T-cell (primary cell): ENCODE measurements at places on chromosomes 1 and 21.
A peak's percentile ranks its signal among the peaks of the same experiment; 100 is the strongest.

GRCh38 chr21:18252680-18253079 lies 8.0 kb downstream of the CHODL start:
- no peak overlapping the region for H3K27ac ChIP-seq
- no peak for DNase-seq
- no peaks in the 10 kb centered on the region for H3K36me3 ChIP-seq

DNA sequence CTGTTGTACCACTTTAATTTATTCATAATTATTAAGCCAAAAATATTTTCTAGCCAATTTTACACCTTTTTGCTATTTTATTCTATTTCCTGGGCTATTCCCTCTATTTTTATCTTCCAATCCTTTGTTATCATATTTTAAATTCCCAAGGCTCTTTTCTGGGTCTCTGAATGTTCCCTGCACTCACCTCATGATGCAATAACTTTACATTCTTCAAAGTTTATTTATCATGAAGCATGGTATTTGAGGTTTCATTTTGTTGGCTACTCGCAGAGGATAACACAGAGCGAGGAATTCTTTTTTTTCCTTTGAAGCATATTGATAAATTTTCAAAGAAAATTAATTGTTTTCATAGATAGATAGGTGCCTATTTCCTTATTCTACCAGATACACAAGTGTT lies 489.8 kb upstream of the TMPRSS15 start:
- H3K36me3 ChIP-seq, result no peaks in the 10 kb centered on the region
- no peaks in the 10 kb centered on the region for H3K27me3 ChIP-seq
- no peak overlapping the region for H3K27ac ChIP-seq
- H3K4me3 ChIP-seq, result no peak overlapping the region
- no peaks in the 10 kb centered on the region for H3K4me1 ChIP-seq

DNA sequence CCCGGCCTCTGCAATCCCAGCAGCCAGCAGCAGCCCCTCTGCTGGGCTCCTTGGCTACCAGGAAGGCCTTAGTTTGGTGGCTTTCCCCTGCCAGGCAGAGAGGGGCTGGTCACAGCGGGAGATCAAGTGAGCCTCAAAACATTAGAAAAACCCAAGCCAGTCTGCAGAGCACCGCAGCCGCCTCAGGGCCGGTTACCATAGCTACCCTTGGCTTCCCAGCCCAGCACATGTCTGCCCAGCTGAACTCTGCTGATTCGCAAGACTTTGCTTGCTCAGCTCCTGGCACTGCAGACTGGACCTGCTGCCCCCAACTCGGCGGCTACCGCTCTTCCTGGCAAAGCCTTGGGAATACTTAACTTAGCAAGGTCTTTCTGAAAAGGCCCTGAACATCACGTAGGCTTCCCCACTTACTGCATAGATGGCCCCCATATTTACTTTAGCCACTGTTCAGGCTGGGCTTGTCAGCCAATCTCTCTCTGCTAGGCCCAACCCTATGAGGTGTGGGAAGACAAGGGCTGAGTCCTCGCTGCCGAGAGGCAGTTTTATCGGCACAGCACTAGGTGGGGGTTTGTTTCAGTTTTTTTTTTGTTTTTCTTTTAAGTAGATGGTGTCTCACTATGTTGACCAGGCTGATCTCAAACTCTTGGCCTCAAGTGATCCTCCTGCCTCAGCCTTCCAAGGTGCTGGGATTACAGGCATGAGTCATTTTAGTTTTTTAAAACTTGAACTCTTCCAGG lies 28.6 kb upstream of the PLEKHG5 start:
- no peaks in the 10 kb centered on the region for H3K27me3 ChIP-seq
- no peak overlapping the region for H3K4me3 ChIP-seq
- H3K36me3 ChIP-seq, result peaks cover 2% of the 10 kb centered on the region
- DNase-seq, result no peak
- H3K27ac ChIP-seq, result no peak overlapping the region

GRCh38 chr1:32865639-32866405 lies 4.9 kb downstream of the FNDC5 start:
- H3K4me1 ChIP-seq, result peaks cover 6% of the 10 kb centered on the region
- peaks cover 19% of the 10 kb centered on the region for H3K27me3 ChIP-seq
- peaks cover 4% of the 10 kb centered on the region for H3K36me3 ChIP-seq

DNA sequence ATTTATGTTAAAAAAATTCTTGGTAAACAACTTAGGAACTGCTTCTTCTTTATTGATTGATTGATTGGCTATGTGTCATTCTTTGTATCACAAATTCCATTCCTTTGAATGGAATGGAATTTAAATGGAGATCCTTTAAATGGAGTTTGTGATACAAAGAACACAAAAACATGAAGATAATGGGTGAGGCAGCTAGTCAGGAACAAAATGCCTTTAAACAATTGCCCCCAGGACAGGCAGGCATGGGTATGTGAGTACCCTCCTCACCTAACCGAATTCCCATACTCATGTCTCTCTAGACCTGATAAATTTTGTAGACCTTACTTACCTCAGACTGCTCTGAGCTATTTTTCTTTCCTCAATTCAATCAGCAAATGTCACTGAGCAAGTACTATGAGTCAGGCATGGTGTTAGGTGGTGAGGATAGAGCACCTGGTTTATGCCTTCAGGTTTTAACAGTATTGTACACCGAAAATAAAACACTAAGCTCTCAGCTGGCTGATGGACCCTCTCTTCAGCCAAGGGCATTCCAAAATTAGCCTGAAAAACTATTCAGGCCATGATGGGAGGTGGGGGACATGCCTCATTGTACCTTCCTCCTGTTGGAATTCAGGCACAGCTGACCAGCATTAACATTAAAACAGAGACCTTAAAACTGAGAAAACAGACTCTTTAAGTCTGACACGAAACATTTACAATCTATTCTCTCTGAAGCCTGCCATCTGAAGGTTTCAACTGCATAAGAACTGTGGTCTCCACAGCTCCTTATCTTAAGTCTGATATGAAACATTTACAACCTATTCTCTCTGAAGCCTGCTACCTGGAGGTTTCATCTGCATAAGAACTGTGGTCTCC lies 58.9 kb downstream of the OLFML3 start:
- H3K27ac ChIP-seq, result no peak overlapping the region
- no peak for DNase-seq
- H3K27me3 ChIP-seq, result peaks cover 4% of the 10 kb centered on the region
- H3K4me3 ChIP-seq, result no peak overlapping the region
- no peaks in the 10 kb centered on the region for H3K4me1 ChIP-seq
- no peaks in the 10 kb centered on the region for H3K36me3 ChIP-seq

- peaks cover 13% of the 10 kb centered on the region for H3K36me3 ChIP-seq
- H3K27me3 ChIP-seq, result no peaks in the 10 kb centered on the region
- no peak for DNase-seq
Observed at GRCh38 chr21:38820471-38821239, 14.9 kb downstream of the ETS2 start.

GRCh38 chr1:2628933-2629626 lies 3.7 kb downstream of the MMEL1 start:
- peaks cover 17% of the 10 kb centered on the region for H3K4me1 ChIP-seq
- H3K27me3 ChIP-seq, result peaks cover 79% of the 10 kb centered on the region

- no peak for DNase-seq
- H3K27me3 ChIP-seq, result peaks cover 5% of the 10 kb centered on the region
- H3K36me3 ChIP-seq, result no peaks in the 10 kb centered on the region
Observed at GRCh38 chr1:161730050-161730564, 8.8 kb downstream of the FCRLB start.

DNA sequence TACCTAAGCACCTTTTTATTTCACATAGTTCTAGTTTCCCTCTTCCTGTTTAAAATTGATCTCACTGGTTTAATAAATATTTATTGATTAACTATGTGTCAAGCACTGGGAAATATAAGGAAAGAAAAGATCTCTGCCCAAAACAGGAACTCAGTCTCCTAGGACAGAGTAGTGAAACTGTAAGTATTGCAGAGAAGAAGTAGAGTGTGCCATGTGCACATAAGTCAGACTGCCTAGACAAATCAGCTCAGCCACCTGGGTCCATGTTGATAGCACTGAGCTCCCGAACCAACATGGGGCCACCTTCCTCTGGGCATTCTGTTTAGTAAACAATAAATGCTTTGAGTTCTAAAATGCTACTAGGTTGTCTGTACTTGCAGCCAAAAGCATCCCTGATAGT lies 9.8 kb upstream of the SSX2IP start:
- H3K4me1 ChIP-seq, result no peaks in the 10 kb centered on the region
- no peak overlapping the region for H3K27ac ChIP-seq
- DNase-seq, result no peak
- no peaks in the 10 kb centered on the region for H3K36me3 ChIP-seq
- H3K27me3 ChIP-seq, result no peaks in the 10 kb centered on the region

- H3K4me1 ChIP-seq, result no peaks in the 10 kb centered on the region
- H3K27me3 ChIP-seq, result no peaks in the 10 kb centered on the region
- H3K36me3 ChIP-seq, result peaks cover 84% of the 10 kb centered on the region
Observed at GRCh38 chr21:29053656-29054055, 19.8 kb downstream of the CCT8 start.

- no peak overlapping the region for H3K27ac ChIP-seq
- no peak for DNase-seq
- H3K4me3 ChIP-seq, result no peak overlapping the region
- no peaks in the 10 kb centered on the region for H3K4me1 ChIP-seq
Observed at GRCh38 chr21:36734367-36735200, 35.7 kb downstream of the SIM2 start.

DNA sequence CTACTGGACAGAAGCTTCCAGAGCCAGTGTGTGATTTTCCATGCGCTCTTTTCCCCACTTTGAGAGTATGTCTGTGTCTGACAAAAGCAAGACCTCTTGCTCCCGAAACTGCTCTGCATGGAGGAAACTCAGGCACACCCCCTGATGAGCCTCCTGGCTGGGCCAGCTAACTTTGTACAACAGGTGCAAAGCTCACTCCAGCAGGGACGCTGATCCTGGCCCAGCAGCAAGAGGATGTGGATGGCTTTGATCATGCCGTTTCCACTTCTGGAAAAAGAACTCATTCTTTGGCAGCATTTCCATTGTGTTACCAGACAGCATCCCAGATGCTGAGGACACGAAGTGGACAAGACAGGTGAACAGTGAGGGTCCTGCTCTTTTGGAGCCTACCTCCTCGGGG lies 103.1 kb downstream of the TLR5 start:
- no peaks in the 10 kb centered on the region for H3K4me1 ChIP-seq
- no peaks in the 10 kb centered on the region for H3K36me3 ChIP-seq
- no peak overlapping the region for H3K27ac ChIP-seq
- H3K4me3 ChIP-seq, result no peak overlapping the region
- no peaks in the 10 kb centered on the region for H3K27me3 ChIP-seq

DNA sequence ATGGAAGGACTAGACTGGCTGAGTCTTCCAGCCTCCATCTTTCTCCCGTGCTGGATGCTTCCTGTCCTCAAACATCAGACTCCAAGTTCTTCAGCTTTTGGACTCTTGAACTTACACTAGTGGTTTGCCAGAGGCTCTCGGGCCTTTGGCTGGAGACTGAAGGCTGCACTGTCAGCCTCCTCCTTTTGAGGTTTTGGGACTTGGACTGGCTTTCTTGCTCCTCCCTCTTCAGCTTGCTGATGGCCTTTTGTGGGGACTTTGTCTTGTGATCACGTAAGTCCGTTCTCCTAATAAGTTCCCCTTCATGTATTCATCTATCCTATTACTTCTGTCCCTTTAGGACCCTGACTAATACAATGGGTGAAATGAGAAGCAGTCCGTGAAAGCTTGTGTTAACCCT lies 196.4 kb downstream of the KAZN start:
- no peak overlapping the region for H3K27ac ChIP-seq
- DNase-seq, result no peak
- no peak overlapping the region for H3K4me3 ChIP-seq
- no peaks in the 10 kb centered on the region for H3K4me1 ChIP-seq
- no peaks in the 10 kb centered on the region for H3K36me3 ChIP-seq

DNA sequence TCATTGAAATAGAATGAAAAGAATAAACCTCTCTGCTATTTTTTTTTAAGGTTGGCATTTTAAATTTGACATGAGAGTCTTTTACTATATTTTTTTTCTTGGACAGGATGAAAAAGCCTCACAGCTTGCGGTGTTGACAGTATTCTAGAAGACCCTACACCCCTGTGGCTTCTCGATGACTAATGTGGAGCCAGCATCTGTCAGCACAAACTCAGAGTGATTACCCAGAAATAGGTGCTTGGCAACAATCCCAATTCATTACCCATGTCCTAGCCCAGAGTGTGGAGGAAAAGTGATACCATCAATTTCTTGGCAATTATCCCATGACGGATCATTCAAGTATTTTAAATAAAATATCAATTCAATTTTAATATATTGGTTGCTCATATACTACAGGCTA lies 186.8 kb upstream of the MAP1LC3C start:
- H3K27ac ChIP-seq, result no peak overlapping the region
- no peaks in the 10 kb centered on the region for H3K4me1 ChIP-seq
- H3K36me3 ChIP-seq, result no peaks in the 10 kb centered on the region
- H3K27me3 ChIP-seq, result no peaks in the 10 kb centered on the region

- H3K27ac ChIP-seq, result no peak overlapping the region
- no peaks in the 10 kb centered on the region for H3K36me3 ChIP-seq
- no peaks in the 10 kb centered on the region for H3K27me3 ChIP-seq
- H3K4me1 ChIP-seq, result no peaks in the 10 kb centered on the region
- DNase-seq, result no peak
Observed at GRCh38 chr1:187413405-187414169, 584.8 kb downstream of the PLA2G4A start.

DNA sequence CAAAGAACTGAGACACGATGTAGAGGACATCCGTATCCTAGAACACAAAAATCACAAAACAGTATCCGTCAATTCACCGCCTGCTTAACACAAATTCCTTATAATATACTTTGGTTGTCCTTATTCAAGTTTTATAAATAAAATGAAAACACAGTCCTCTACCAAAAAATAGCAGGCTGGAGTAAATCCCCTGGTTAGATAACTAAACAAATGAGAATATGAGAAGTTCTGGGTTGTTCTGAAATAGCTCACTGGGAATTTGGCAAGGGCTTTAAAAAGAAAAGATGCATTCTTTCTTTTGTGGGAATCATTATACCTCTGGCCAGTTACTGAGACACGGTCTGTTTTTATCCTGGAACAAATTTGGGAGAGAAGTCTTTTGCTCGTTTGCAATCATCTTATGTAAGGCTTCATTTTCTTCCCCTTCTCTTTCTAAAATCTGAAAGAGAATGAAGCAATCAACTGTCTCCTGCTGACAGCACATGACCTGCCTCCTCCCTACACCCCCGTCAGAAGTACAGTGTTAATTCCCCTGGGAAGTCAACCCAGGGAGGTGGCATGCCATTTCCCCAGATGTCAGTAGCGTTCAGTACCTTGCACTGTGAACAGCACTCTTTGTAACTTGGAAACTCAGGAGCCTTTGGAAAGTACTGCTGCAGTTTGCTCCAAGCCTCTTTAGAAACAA lies 37.1 kb upstream of the RAP1GAP start:
- no peak overlapping the region for H3K4me3 ChIP-seq
- no peaks in the 10 kb centered on the region for H3K27me3 ChIP-seq
- DNase-seq, result no peak

DNA sequence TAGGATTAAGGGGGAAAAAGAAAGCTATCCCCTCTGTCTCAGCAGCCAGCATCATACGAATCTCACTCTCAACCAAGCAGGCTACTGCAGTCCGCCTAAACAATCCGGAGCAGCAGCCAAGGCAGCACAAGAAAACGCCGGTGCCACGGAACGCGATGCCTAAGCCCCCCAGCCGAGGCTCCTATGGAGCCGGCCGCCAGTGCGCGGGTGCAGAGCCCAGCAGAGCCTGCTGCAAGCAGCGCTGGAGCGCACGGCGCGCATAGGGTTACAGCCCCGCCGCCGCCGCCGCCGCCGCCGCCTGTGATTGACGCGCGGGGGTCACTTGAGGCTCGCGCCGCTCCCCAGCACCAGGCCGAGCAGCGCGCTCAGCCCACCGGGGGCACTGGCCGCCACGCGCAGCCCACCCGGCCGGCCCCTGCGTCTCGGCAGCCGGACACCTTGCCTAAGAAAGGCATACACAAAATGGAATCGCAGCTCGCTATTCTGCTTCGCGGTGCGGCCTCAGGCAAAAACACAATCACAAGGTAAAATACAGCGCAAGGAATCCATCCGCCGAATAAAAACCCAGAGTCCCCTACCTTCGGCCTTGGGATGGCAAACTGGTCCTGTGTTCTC lies 780 bp downstream of the HIVEP3 start:
- peak overlapping the region; percentile 82 for H3K4me3 ChIP-seq
- H3K27ac ChIP-seq, result peak overlapping the region; percentile 81
- peaks cover 62% of the 10 kb centered on the region for H3K4me1 ChIP-seq
